Naive B cell (primary cell): ENCODE measurements at places on chromosomes 1 and 21. TPM values are rescaled to one million over a fixed set of nuclear protein-coding genes. Genes with fewer than 3 reads are reported as not detected.

GRCh38 chr1:185813401-185813979, 79.3 kb downstream of the HMCN1 start:
- no peak for DNase-seq
- H3K4me3 ChIP-seq: no peak overlapping the region
- no peaks in the 10 kb centered on the region for H3K4me1 ChIP-seq

DNA sequence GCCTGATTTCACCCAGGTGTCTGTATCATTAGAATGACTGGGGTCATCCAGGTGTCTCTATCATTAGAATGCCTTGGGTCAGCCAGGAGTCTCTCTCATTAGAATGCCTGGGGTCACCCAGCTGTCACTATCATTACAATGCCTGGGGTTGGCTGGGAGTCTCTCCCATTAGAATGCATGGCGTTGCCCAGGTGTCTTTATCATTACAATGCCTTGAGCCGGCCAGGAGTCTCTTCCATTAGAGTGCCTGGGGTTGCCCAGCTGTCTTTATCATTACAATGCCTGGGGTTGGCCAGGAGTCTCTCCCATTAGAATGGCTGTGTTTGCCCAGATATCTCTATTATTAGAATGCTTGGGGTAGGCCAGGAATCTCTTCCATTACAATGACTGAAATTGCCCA, 61.6 kb downstream of the RNF187 start:
- no peak overlapping the region for H3K27ac ChIP-seq
- H3K4me1 ChIP-seq: peaks cover 5% of the 10 kb centered on the region
- H3K4me3 ChIP-seq: no peak overlapping the region
- peaks cover 35% of the 10 kb centered on the region for H3K27me3 ChIP-seq
- no peak for DNase-seq
- no peaks in the 10 kb centered on the region for H3K36me3 ChIP-seq

DNA sequence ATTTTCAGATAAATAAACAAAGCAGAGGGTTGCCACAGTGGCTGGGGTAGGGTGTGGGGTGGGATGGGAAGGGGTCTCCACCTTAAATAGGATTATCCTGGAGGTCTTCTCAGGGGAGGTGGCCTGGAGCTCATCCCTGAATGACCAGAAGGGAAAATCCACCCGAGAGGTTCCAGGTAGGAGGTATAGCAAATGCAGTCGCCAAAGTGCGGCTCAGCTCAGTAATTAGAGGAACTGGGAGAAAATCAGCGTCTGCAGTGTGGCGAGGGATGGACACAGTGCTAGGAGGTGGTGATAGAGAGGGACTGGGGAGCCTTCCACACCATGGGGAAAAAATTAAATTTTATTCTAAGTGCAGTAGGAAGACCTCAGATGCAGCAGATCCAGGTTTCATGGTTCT, 584.5 kb downstream of the MATN1 start:
- no peak overlapping the region for H3K27ac ChIP-seq
- H3K4me1 ChIP-seq: no peaks in the 10 kb centered on the region
- H3K36me3 ChIP-seq: no peaks in the 10 kb centered on the region
- H3K4me3 ChIP-seq: no peak overlapping the region

GRCh38 chr21:21146587-21147373, 148.6 kb downstream of the NCAM2 start:
- H3K4me3 ChIP-seq: no peak overlapping the region
- no peak overlapping the region for H3K27ac ChIP-seq
- DNase-seq: no peak
- H3K36me3 ChIP-seq: no peaks in the 10 kb centered on the region
- H3K27me3 ChIP-seq: no peaks in the 10 kb centered on the region

DNA sequence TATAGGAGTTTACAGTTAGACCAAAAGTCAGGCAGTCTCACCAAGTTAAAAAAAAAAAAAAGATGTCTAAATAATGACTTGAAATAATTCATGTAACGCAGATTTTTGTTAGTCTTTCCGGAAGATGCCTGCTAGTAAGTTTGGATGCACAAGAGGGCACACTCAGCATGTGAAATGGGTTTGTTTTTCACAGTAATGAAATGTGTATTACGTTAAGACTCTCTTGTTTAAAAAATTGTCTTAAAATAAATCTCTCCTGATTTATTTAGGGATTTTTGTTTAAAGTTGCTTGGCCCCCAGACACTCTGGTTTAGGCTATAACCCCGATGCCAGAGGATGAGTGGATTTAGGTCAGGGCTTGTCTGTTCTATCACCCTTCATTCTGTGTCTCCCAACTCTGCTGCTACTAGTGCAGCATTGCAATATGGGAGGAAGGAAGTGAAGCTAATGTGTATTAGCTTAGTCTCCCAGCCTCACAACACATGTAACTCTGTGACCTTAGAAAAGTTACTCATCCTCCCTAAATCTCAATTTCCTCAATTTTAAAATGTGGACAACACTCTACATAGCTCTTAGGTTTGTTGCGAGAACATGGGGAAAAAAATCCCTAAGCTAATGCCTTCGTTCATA, 25.7 kb downstream of the CTH start:
- H3K4me1 ChIP-seq: no peaks in the 10 kb centered on the region
- H3K27me3 ChIP-seq: no peaks in the 10 kb centered on the region

- peaks cover 20% of the 10 kb centered on the region for H3K27me3 ChIP-seq
- no peaks in the 10 kb centered on the region for H3K4me1 ChIP-seq
- no peak overlapping the region for H3K27ac ChIP-seq
Observed at GRCh38 chr1:119622311-119623192, 25.5 kb downstream of the ZNF697 start.

DNA sequence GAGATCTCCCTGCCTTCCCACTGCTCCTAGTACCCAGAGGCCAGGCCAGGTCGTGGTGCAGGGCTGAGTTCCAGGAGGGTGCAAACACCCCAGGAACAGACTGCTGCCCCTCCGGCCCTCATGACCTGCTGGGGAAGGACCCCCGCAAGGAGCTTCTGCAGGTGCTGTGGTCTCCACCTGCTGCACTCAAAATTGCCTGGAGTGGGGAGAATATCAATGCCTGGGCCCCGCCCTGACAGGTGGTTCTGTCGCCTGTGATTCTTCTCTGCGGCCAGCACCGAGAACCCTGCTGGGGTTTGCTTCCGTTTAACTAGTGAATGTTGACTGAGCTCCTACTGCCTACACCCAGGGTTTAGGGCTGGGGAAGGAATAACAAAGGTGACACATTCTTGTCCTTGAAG, 2.1 kb upstream of the TFF3 start:
- H3K36me3 ChIP-seq: no peaks in the 10 kb centered on the region
- no peak overlapping the region for H3K4me3 ChIP-seq
- H3K27me3 ChIP-seq: peaks cover 14% of the 10 kb centered on the region
- no peak overlapping the region for H3K27ac ChIP-seq

DNA sequence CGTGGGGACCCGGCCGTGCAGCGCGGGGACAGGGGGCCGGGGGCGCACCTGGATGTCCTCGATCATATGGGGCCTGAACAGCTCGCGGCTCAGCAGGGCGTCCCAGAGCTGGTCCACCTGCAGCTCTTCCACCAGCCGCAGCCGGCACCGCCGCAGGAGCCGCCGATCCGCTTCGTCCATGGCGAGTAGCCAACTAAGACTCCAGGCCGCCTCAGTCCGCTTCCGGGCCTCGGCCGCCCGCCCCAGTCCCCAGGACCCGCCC, at the start of gene CASP9:
TSS of gene CASP9 (minus strand) at position 195 of the 262 bp plus-strand sequence. CDS start at position 180, 15 bp downstream.
- no peaks in the 10 kb centered on the region for H3K36me3 ChIP-seq
- peaks cover 46% of the 10 kb centered on the region for H3K4me1 ChIP-seq
- H3K27ac ChIP-seq: peak within 1 kb of the TSS; percentile 99

- no peaks in the 10 kb centered on the region for H3K27me3 ChIP-seq
- DNase-seq: no peak
- no peaks in the 10 kb centered on the region for H3K36me3 ChIP-seq
- H3K4me1 ChIP-seq: no peaks in the 10 kb centered on the region
Observed at GRCh38 chr1:86184426-86184825, 27.9 kb upstream of the COL24A1 start.

DNA sequence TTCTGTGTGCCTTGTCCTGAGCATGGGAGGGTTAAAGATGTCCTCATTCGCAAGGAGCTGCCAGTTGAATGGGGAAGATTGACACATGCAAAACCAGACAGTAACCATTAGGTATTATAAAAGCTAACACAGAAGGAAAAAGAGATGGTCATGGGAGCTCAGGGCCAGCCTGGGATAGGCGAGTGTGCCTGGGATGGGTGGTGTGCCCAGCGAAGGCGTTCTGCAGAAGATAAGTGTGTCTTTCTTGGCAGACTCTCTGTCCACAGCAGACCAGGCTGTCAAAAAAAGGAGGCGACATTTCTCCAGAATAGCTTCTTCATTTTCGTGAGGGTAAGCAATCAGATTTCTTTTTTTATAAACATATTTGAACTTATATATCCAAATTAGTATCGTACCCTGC, 14.1 kb downstream of the PGM1 start:
- no peak overlapping the region for H3K27ac ChIP-seq
- peaks cover 6% of the 10 kb centered on the region for H3K36me3 ChIP-seq
- H3K4me3 ChIP-seq: no peak overlapping the region
- H3K4me1 ChIP-seq: peaks cover 7% of the 10 kb centered on the region
- no peak for DNase-seq

- H3K4me1 ChIP-seq: no peaks in the 10 kb centered on the region
- no peaks in the 10 kb centered on the region for H3K36me3 ChIP-seq
- no peaks in the 10 kb centered on the region for H3K27me3 ChIP-seq
- no peak for DNase-seq
Observed at GRCh38 chr21:24730661-24731060, 876.6 kb downstream of the MRPL39 start.

DNA sequence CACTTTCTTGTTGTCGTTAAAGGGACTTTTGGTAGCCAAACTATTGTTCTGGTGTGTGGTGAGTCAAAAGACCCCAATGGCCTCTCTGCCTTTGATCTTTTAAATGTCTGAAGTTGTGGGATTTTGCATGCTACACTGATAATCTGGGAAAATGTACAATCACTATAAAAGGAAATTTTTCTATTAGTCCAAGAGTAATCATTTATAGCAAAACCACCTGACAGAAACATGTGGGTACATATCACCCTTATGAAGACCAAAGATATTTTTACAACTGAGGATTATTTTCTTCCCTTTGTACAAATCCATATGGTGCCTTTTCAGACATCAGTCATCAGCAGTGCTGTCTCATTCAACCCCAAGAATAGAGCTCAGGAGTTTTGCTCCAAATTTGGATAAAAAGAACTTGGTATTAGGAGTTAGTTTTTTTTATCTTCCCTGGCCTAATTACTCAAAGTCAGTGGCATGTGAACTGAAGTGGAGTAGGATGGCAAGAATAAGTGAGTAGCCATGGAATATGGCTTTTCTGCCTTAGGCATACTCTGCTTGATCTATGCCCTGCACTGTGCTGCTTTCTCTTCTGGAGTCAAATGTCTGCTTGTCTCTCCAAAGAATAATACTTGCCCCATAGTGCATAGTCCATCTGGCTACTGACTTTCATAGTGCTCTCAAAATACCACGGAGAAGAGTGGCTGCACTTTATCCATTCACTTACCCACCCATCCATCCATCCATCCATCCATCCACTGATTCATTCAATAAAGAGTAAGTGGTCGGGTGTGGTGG, 13.5 kb downstream of the GREM2 start:
- no peak overlapping the region for H3K27ac ChIP-seq
- H3K36me3 ChIP-seq: no peaks in the 10 kb centered on the region
- no peak overlapping the region for H3K4me3 ChIP-seq
- DNase-seq: no peak
- H3K27me3 ChIP-seq: no peaks in the 10 kb centered on the region
- no peaks in the 10 kb centered on the region for H3K4me1 ChIP-seq

DNA sequence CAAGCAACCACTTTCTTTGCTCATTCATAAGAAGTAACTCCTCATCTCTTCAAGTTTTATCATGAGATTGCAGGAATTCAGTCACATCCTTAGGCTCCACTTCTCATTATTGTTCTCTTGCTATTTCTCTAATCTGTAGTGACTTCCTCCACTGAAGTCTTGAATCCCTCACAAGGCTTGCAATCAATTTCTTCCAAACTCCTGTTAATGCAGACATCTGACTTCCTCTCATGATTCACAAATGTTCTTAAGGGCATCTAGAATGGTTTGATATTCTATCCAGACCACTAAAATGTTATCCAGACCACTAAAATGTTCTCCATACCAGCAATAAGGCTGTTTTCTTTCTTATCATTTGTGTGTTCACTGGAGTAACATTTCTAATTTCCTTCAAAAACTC, 528.1 kb downstream of the DPYD start:
- H3K27ac ChIP-seq: no peak overlapping the region
- H3K36me3 ChIP-seq: peaks cover 10% of the 10 kb centered on the region

GRCh38 chr1:975365-975764, 6.5 kb downstream of the PERM1 start:
- H3K4me3 ChIP-seq: peak overlapping the region; percentile 56
- H3K36me3 ChIP-seq: no peaks in the 10 kb centered on the region
- H3K27me3 ChIP-seq: peaks cover 26% of the 10 kb centered on the region
- H3K27ac ChIP-seq: no peak overlapping the region

- no peaks in the 10 kb centered on the region for H3K36me3 ChIP-seq
- H3K27ac ChIP-seq: no peak overlapping the region
- no peaks in the 10 kb centered on the region for H3K27me3 ChIP-seq
- DNase-seq: peak; percentile 27
- peak overlapping the region; percentile 67 for H3K4me3 ChIP-seq
- H3K4me1 ChIP-seq: peaks cover 8% of the 10 kb centered on the region
Observed at GRCh38 chr1:22428672-22429071, 23.0 kb upstream of the ZBTB40 start.

DNA sequence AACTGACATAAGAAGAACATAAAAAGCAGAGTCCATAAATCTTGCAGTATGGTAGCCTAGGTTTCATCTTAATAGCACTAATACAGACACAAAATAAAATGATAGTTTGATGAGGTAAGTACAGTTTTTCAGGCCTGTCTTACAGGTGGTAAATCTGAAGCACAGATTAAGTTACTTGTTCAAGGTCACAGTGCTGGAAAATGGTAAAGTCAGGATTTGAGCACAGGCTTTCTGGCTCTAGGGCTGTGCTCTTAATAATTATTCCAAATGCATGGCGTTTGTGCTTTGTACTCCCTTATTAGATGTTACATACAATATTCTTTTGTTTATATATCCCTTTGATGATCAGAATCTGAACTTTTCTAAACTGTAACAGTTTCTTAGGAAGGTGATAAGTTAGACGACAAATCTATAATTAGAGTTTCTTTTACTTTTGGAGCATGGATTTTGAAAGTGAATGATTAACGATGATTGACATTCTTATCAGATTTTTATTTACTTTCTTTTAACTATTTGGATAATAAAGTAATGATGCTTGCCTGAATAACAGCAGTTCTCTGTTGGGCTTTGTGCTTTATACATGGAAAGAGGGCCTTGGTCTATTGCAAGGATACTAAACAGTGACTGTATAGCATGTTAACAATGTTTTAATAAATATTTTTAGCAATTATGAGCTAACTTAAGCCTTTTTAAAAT, 101.5 kb upstream of the CACYBP start:
- no peak overlapping the region for H3K27ac ChIP-seq
- no peak for DNase-seq
- H3K36me3 ChIP-seq: peaks cover 32% of the 10 kb centered on the region
- H3K4me3 ChIP-seq: no peak overlapping the region
- no peaks in the 10 kb centered on the region for H3K27me3 ChIP-seq
- H3K4me1 ChIP-seq: no peaks in the 10 kb centered on the region

GRCh38 chr1:176888471-176889032, 276.0 kb downstream of the ASTN1 start:
- H3K36me3 ChIP-seq: no peaks in the 10 kb centered on the region
- no peak overlapping the region for H3K4me3 ChIP-seq
- H3K27ac ChIP-seq: no peak overlapping the region
- DNase-seq: no peak

The TRIM45 gene
- not detected for polyA plus RNA-seq
